ENCODE measurements at places on chromosomes 16 and 17.

DNA sequence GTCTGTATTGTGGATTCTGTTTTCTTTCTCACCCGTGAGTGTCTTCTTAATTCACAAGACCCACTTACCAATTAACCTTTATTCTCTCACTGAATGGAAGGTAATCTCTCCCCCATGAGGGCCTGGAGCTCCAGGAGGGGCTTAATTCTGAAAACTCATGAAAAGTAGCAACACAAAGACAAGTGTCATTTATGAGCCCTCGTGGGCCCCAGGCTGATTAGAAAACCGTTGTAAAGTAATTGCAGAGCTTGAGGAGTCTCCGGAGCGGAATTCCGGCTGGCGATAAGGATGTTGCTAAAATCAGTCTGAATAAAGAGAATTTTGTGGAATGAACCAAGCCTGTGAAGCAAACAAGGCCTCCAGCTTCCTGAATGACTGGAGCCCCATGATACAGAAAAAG lies 301.5 kb downstream of the HAPSTR1 start:
- DNase-seq: no peak

DNA sequence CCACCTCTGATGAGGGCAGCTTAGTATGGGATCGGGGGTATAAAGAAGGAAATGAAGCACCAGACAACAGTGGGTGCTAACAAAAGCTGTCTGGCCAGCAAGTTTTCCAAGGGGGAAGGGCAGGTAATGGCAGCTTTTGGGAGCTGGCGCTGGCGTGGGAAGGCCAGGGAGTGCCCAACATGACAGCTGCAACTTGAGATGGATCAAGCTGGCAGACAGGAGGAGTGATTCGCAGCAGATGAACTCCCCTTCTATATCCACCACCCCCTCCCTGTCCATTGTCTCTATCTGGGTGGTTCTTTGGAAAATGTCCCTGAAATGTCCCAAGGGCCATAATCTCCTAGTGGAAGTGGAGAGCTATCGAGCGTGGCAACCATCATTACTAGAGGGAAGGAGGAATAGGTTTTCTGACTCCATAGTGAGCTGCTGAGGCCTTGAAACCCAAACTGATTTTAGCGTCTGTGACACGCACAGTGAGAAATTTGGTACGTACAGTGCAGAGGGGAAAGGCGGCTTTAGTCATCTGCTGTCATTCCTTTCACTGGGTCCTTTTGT lies 4.8 kb upstream of the INPP5K start:
- no peak for DNase-seq

- peak; percentile 66 for DNase-seq
These were observed 696 bp downstream of the NETO2 start for GRCh38 chr16:47142821-47143676.

- DNase-seq: no peak
These were observed 12.2 kb upstream of the ADGRG1 start for GRCh38 chr16:57616241-57616640.

GRCh38 chr17:8696426-8696825 lies 48.2 kb downstream of the CCDC42 start:
- no peak for DNase-seq

DNA sequence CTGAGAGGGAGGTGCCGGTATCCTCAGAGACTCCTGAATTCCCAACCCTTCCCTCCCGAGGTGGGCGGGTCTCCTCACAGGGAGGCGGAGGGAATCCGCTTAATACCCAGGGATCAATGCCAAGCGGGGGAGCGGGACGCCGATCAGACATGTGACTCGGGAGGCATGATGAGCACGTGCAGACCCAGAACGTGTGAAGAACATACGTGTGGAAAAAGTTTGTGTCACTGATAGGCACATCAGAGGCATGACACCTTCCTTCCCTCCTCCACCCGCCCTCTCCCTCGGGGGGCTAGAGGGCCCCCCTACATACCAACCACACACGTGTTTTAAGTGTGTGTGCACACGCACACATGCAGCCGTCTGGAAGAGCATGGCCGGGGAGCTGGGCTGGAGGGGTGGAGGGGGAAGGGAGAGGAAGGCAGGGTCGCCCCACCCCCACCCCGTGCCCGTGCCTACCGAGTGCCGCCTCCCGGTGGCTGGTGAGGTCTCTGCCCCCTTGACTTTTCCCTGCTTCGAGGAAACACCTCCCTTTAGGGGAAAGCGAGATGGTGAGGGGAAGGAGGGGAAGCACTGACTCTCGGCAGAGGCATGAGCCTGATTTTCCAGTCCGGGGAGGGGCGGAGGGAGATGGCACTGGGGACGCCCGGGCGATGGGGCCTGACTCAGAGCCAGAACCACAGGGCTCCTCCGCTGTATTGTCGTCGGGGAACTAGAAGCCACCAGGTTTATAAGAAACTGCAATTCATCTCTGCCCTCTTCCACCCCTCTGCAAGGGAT lies 12.1 kb upstream of the TBX21 start:
- peak; percentile 69 for DNase-seq

DNA sequence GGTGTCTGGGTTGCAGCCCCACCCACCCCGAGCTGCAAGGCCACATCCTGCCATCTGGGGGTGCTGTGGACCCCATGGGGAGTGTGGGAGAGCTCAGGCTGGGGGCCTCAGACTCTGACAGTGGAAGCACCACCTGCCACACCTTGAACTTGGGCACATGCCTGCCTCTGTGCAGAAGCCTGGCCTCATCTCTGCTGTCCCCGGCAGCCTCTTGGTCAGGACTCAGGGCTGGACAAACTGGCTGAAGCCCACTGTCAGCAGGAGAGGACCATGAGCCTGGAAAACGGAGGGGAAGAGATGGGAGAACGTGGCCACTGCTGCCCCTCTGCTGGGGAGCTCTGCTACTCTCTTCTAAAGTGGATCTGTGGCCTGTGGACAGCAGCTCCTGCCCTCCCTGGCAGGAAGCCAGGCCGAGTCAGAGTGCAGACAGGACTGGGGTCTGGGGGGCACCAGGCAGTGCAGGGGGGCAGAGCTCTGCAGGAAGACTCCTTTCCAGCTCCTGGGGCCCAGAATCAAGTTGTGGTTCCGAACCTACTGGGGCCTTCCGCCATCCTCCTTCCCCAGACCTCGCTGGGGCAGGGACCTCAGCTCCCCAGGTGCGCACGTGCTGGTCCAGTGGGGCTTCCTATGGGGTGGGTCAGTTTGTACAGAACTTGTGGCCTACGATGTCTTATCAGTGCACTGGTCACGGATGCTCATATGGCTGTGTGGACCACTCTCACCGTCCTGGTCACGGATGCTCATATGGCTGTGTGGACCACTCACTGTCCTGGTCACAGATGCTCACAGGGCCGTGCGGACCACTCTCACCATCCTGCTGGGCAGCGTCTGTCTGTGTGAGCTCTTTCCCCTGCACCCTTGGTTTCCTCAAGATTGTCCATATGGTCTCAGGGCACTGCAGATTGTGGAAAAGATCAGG lies 207.7 kb downstream of the LAT start:
- no peak for DNase-seq

DNA sequence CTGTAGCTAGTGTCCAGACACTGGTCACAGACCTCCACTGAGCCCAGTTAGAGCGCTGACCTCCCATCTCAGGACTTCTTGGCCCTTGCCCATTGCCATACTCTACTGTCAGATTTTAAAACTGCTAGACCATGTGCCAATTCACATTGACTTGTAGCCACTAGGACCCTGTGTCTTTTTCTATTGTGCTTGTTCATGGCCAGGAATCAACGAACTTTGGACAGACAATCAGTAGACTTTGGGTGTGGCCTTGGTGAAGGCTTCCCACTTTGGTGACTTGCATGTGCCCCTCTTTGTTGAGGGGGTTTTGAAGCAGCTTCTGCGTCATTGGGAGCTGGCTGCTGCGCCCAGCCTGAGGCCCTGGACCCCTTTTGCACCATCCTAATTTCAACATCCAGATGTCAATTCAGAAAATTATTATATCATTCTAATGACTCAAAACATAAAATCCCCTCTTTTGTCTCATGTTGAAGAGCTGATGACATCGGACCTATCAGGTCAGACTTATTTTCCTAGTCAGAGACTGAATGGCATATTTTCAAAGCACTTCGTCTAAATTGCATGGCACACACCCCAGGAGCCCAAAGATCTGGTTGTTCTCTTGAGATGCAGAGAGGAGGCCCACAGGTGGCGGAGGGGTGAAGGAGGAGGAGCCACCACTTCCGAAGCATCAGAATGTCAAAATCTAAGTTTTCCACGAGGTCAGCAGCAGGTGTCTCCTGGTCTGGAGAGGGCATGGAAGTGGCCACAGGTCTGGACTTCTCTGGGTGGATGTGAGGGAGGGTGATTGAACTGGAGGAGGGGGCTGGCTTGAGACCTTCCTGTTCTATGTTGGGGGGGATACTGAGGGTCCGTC lies 93.4 kb upstream of the CBX4 start:
- no peak for DNase-seq

Data from CD4-positive, alpha-beta T cell treated with Interleukin-17A for 1 hour (primary cell).